ENCODE measurements at places on chromosomes 3 and 15.

DNA sequence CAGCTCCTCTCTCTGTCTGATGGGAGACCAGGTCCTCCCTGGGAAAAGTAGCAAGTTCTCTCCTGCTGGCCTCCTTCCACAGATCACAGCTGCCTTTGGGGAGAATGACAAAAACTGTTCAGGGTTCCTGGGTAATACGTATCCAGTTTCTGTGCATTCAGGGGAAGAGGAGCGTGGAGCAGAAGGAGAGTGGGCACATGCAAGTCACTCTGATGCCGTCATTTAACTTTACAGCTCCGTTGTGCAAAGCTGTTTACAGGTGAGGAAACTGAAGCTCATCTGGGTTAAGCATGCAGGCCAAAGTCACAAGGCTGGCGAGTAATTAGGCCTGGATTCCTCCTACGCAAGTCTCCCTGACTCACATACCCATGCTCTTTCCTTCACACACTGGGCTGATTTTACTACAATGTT lies 7.5 kb upstream of the TM4SF1 start:
- no peak for DNase-seq

GRCh38 chr15:63277893-63278456 lies 570 bp downstream of the APH1B start:
- DNase-seq = peak; percentile 5

- DNase-seq = no peak
These were observed 264.8 kb upstream of the ZPLD1 start for GRCh38 chr3:102169915-102170479.

GRCh38 chr15:59273234-59273633 lies 66.6 kb downstream of the LDHAL6B start:
- no peak for DNase-seq

DNA sequence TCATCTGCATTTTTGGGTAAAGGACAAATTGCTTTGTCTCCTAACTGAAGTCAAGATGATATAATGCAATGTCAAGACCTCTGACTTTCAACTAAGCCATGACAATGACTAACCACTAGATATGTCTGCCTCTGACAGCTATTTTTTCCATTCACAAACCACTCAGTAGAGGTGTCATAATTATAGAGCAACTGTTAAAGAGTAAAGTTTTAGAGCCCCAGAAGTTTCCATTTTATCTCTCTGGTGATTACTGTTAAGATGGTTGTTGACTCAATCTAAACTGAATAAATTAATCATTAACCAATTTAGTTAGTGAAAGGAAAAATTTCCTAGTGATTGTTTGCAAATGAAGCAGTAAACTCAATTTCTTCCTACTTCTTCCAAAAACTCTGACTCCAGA lies 779.9 kb downstream of the GRM7 start:
- no peak for DNase-seq

- DNase-seq = no peak
These were observed 1.5 kb upstream of the GPX1 start for GRCh38 chr3:49359623-49360022.

DNA sequence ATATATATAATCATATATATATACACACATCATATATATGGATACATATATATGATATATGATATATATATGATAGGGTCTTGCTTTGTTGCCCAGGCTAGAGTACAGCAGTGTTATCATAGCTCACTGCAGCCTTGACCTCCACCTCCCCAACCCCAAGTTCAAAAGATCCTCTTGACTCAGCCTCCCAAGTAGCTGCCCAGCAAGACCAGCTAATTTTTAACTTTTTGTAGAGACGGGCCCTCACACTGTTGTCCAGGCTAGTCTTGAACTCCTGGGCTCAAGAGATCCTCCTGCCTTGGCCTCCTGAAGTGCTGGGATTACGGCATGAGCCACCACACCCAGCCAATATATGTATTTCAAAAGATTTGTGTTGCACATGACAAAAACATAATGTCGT lies 83.0 kb downstream of the TBL1XR1 start:
- no peak for DNase-seq

GRCh38 chr15:31502541-31503229 lies 176.1 kb downstream of the KLF13 start:
- DNase-seq = no peak

DNA sequence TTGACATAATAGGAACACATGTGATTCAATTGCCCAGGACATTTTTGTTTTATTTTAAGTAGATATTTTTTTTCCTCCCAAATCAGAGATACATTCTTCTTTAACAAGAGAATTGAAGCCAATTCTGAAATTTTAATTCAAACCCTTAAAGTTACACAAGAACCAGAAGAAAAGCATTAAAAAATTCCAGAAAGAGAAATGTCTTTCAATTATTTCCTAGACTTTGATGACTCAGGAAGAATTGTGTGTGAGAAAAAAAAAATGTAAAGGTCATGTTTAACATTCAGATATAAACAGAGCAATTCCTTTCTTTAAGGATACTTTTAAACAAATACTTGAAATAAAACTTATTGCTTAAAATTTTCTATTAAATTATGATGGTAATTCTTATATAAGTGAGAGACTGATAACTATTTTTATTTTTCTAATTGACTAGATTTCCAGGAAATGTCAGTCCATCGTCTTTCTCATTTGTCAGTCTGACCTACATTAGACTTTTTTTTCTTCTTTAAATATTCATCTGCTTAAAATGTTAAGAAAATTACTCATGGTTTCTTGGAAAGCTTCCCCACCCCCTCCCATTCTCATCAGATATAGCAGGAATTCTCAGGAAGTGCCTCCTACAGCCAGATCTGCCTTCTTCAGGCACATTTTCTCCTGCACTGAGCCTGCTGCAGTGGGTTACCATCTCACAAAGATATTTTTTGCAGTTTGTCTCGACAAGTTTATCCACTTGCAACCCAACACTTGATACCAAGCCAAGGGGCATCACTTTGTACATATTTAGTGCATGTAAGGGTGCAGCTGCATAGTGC lies 261.8 kb upstream of the CBLB start:
- DNase-seq = no peak

- DNase-seq = no peak
These were observed 494.5 kb upstream of the RGMA start for GRCh38 chr15:93583552-93583951.

- DNase-seq = peak; percentile 37
These were observed 516.5 kb downstream of the NLGN1 start for GRCh38 chr3:173913974-173914421.

DNA sequence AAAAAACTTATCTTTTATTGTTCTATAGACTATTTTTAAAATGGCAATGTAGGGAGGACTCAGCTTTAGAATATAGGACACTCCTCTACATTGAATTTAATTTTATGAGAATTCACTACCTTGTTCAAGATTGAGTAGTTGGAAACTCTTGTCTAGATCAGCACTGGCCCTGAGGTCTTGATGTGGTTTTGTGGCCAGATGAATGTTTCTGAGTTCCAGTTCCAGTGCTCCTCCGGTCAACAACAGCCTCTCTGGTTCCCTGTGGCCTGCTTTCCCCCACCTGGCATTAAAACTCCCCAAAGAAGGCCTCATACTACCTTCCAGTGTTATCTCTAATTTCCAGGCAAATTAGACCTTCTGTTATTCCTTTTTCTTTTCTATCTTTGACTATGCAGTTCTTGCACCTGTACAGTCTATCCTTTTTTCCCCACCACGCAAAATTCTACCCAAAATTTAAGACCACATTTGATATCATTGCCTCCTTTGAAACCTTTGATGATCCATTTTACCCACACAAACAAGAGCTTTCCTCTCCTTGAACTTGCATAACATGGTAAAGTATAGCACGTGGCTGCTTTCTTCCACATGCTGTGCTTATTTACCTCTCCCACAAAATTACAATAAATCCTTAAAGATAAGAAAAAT lies 9.6 kb upstream of the ANP32A start:
- no peak for DNase-seq

- no peak for DNase-seq
These were observed 51.1 kb upstream of the PYDC2 start for GRCh38 chr3:191409791-191410359.

DNA sequence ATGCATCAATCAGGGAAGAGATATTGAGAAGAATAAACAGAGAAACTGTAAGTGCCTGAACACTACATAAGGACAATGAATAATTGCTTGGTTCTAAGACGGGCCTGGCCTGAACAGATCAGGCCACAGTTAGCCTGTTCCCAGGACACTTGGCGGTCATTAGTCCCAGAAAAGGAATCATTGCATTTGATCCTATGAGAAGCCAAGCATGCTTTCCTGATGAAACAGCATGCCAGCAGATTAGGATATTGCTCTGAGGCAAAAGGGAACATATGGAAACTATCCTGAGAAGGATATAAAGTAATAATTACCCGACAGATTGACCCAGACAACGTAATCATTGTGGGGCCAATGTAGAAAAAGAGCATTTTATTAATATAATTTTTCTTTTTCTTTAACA lies 51.9 kb downstream of the STRIT1 start:
- DNase-seq = no peak

GRCh38 chr3:51934139-51934850 lies 7.4 kb downstream of the RRP9 start:
- DNase-seq = no peak

DNA sequence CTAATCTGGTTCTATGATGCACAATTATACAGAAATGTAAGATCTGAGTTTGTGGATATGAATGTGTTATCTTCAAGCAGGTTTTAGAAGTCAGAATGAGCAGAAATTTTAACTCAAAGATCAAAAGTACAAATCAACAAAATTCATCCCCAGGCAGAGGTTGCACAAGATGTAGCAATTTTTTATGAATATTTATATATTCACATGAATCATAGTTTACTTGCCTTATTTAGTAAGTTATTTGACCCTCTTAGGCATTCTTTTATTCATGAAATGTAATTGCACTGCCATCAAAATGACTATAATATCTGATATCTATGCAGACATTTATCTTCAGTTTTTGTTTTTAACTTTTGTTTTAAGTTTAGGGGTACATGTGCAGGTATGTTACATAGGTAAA lies 103.1 kb upstream of the DAZL start:
- no peak for DNase-seq

GRCh38 chr3:179606534-179607085 lies 2.0 kb downstream of the NDUFB5 start:
- no peak for DNase-seq

GRCh38 chr15:62119227-62119864 lies 45.7 kb downstream of the C2CD4B start:
- no peak for DNase-seq

DNA sequence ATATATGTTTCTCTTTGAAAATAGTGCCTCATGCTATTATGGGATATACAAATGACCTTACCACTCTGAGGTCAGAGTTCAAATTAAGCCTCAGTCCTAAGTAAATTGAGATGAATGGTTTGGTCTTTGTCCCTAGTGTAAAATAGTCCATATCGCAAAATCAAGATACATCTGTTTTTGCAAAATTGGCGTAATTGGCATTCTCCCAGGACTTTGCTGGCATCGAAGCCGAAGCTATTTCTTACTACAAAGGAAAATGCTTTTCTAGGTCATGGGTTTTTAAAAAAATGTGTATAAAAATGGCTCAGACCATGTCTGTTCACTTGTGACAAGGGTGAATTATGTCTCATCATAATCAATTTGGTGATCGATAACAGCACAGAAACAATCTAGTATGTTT lies 25.9 kb downstream of the ROBO2 start:
- DNase-seq = no peak

DNA sequence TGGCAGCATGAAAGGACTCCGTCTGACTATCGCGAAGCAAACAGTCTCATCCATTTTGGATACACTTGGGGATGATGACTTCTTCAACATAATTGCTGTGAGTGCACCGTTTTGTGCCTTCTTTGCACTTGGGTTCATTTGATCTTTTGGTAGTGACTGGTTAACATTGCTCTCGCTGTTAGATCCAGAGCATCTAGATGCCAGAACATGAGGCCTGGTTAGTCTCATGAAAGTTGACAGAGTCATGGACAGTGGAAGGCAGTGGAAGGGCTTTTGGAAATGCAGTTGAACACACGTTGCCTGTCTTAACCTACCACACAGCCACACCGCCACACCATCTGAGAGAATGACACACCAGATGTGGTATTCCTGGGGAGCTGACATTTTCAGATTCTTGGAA lies 357.9 kb downstream of the LRTM1 start:
- no peak for DNase-seq

GRCh38 chr3:136343873-136344555 lies 93.9 kb downstream of the PCCB start:
- peak; percentile 29 for DNase-seq

DNA sequence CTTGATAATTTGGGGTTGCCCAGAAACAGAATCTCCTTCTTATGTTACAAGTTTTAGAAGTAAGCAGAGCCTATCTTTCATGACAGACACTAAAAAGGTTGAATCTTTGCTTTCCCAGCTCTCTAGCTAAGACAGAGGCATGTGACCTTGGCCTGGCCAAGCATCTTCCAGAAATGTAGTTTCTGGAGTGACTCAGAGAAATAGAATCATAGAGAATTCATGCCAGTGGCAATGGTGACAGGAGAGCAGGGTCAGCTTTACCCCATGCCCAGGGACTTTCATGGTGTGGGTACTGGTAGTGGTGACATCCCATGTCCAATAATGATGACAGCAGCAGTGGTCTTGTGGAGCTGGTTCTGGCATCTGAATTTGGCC lies 4.0 kb upstream of the PARP6 start:
- DNase-seq = no peak

GRCh38 chr3:42066516-42067181 lies 24.5 kb upstream of the TRAK1 start:
- peak; percentile 40 for DNase-seq

GRCh38 chr3:8571256-8571655 lies 69.6 kb downstream of the LMCD1 start:
- no peak for DNase-seq

GRCh38 chr15:93517176-93517575 lies 428.2 kb upstream of the RGMA start:
- DNase-seq = no peak

DNA sequence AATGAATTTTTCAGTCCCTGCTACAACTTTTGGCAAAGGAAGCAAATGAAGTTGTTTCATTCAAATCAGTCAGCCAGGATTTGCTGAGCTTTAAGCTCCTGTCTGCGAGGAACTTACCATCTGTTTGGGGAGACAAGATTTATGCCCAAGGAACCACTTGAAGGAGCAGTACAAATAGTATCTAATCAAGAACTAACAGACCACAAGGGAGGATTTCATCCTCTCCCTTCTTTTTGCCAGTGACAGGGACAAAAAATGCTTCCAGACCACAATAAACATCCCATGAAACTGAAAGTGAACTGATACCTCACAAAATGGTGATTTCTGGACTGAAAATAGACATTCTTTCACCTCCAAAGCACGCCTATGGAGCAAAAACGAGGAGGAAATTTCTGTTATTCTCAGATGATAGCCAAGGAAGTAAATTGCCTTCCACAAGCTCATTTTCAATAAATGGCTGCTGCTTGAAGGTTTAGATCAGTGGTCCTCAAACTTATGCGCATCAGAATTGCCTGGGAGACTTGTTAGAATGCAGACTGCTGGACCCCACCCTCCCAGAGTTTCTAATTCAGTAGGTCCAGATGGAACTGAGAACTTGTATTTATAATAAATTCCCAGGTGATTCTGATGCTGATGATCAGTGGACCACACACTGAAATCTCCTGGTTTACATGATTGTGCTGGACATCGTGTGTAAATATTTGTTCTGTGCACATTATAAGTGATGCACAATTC lies 202.4 kb upstream of the GADL1 start:
- no peak for DNase-seq

Measured in neural progenitor cell (in vitro differentiated cells).